ENCODE measurements at places on chromosomes 12 and 14.

- no peak for DNase-seq
Observed at GRCh38 chr12:91072931-91073330, 15.1 kb upstream of the KERA start.

GRCh38 chr12:117671734-117672133 lies 297.1 kb downstream of the KSR2 start:
- DNase-seq = peak; percentile 41

GRCh38 chr12:4874671-4875070 lies 35.0 kb upstream of the KCNA1 start:
- no peak for DNase-seq

DNA sequence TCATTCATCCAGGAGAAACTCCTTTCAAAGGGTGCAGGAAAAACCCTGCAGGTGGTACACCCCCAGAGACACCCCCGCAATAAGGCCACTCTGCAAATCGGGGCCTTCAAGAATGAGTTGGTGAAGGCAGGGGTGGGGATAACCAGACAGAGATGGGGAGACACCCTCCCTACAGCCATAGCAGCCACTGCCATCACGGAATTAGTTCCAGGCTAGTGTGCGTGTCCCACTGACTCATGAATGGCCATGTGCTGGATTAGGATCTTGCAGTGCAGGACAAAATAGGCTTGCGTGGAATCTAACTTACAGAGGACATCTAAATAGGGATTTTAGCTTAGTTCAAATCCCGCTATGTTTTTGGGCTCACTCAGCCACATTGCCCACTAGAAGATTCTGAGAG lies 37.8 kb downstream of the SPRING1 start:
- DNase-seq = no peak

DNA sequence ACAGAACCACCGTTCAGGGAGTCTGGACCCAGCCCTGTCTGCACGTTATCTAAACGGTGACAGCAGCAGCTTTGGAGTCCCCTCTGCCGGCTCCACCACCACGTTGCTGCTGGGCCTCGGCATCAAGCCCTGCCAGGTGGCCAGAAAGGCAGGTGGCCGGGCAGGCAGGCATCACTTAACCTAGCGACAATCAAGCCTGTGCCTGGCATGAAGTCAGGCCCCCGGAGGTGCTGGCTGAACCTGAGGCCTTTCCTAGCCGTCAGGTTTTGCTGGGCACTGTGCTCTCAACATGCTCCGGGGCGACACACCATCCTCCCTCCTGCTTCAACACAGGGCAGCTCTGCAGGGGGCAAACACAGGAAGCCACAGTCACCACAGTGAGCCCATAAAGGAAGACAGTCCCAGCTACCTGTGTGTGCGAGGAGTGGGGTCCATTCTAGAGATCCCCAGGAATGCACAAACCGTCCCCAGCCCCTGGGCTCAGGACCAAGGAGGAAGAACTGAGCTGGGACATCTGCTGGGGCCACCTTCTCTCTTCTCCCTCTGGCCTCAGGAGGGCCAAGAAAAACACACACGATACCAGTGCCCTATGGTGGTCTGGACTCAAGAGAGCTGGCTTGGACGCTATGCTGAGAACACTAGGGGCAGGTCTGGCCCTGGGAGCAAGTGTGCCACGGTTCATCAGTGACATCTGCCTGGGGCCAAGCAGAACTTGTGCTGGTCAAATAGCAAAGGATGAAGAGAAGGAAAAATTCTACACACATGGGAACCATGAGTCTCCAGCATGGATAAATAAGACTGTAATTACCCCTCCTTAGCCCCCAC lies 44.7 kb downstream of the CCDC88C start:
- peak; percentile 73 for DNase-seq

GRCh38 chr12:93379981-93380361 lies 2.2 kb downstream of the NUDT4 start:
- no peak for DNase-seq

GRCh38 chr14:94115058-94115591 lies 4.6 kb downstream of the IFI27 start:
- DNase-seq = no peak

- no peak for DNase-seq
Observed at GRCh38 chr12:19792028-19792427, 352.7 kb downstream of the AEBP2 start.

DNA sequence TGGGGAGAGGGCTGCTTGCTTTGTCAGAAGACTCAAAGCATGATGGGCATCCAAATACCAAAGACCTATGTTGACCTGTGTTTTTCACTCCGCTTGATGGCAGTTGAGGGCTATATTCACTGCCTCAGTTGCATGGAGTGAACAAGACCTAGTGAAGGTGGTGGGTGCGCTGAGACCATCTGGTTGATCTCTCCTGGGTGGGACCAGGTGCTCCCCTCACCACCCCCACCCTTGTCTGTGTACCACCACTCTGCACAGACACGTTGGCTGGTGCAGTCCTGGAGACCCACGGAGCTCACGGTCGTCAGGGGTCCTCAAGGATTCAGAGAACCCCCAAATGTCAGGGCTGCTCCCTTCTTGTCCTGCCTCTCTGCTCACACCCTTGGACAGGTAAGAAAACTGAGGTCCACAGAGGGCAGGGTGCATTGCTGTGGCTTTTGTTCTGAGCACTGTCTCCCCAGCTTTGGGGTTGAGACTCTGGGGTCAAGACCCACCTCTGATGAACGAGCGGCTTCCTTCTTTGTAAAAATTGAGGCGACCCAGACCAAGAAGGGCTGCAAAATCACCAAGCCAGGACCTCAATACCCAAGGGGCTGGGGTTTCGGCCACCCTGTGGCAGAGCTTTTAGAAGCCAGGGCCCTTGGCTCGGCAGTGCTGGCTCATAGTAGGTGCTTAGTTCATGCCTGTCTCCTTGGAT lies 166.3 kb upstream of the RTL1 start:
- DNase-seq = no peak

DNA sequence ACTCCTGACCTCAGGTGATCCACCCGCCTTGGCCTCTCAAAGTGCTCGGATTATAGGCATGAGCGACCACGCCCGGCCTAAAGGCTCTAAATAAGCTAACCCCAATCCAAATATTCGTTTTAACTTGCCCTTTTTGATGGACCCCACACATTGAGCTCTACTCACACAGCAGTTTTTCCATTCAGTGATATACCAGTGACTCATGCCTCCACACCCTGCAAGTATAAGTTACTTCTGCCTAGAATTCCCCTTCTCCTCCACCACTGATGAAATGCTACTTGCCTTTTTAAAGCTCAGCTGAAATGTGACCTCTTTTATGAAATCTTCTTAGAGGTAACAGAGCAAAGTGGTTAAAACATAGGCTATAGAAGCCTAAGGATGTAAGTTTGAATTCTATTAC lies 68.8 kb downstream of the EXOC5 start:
- DNase-seq = no peak

- DNase-seq = no peak
Observed at GRCh38 chr12:98635657-98636323, 8.8 kb downstream of the IKBIP start.

GRCh38 chr12:6982532-6982931 lies 11.8 kb downstream of the EMG1 start:
- no peak for DNase-seq

- no peak for DNase-seq
Observed at GRCh38 chr12:29278673-29279420, 102.1 kb downstream of the ERGIC2 start.

GRCh38 chr12:15118955-15119354 lies 102.3 kb downstream of the RERG start:
- no peak for DNase-seq

DNA sequence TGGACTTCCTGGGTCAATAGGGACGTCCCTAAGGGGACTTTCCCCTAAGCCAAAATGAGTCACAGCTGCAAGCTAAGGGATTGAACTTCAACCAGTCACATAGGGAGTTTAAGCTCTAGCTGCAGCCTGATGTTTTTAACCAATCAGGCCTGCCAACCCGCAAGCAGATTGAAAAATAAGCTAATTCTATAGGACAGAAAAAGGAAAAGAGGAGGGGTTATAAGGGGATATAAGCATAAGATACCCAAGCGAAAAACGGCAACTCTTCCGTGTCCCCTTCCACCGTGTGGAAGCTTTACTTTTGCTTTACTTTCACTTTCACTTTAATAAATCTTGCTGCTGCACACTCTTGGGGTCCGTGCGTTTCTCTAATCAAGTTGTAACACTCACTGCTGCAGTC lies 24.4 kb downstream of the ATP23 start:
- no peak for DNase-seq

DNA sequence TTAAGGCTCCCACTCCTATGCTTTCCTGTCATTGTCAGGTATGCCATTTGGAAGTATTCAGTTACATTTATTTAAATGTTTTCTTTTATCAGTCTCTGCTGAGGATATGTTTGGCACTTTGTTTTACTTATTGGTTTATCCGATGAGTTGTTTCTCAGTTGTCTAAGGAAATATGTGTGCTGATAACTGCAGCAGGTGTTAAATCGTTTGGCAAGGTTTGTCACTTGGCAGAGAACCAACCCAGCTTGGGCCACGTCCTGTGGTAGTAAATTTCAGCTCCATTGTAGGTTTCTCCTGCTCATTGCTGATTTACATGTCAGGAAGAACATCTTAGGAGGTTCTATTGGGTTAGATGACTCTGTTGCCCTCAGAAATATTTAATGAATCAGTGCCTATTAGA lies 22.0 kb upstream of the MGST1 start:
- DNase-seq = peak; percentile 16

- peak; percentile 64 for DNase-seq
Observed at GRCh38 chr14:35406506-35407305, 2.2 kb upstream of the NFKBIA start.

GRCh38 chr12:111869671-111870070 lies 27.6 kb downstream of the MAPKAPK5 start:
- no peak for DNase-seq

GRCh38 chr14:53571641-53572328 lies 384.8 kb downstream of the BMP4 start:
- DNase-seq = no peak

DNA sequence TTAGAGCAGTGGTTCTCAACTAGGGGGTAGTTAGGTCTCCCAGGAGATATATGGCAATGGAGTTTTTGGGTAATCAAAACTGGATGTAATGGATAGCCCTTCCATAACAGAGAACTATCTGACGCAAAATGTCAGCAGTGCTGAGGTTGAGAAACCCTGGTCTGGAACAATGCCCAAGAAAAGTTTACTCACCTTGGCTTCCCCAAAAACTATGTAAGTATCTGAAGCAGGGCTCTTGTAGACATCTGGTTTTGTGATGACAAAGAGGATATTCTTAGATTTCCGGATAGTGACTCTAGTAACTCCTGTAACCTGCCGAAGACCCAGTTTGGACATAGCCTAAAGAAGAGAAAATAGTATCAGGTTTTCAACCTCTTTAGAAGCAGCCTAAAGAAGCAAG lies 11.8 kb downstream of the NACA start:
- no peak for DNase-seq

- DNase-seq = no peak
Observed at GRCh38 chr12:92493816-92494215, 209.0 kb upstream of the PLEKHG7 start.

GRCh38 chr14:54209511-54210250 lies 187.1 kb upstream of the CDKN3 start:
- DNase-seq = no peak

GRCh38 chr12:3996322-3996721 lies 123.1 kb upstream of the PARP11 start:
- DNase-seq = no peak

DNA sequence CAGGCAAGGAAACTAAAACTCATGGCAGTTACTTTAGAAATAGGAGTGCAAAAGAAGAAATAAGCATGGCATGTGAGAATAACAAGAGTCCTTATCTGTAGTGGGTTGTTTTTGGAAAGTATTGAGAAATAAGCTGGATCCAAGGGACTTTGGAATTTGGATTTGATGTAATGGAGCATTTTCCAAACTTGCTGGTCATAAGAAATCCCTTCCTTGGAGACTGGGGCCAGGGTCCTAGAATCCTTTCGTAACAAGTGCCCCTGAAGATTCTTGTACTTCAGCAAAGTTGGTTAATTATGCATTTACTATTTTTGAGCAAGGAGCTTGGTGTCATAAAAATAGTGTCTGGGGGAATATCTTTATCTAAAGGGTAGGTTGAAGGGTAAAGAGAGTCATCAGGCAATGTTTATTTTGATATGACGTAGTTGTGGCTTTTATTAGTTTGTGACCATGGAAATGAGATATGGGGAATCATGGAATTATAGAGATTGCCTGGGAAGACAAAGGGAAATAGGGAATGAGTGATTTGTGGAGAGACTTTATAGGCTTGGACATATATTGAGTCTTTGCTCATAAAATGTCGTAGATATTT lies 53.9 kb downstream of the WNK1 start:
- DNase-seq = no peak

GRCh38 chr12:111311011-111311410 lies 57.9 kb downstream of the PHETA1 start:
- no peak for DNase-seq

- no peak for DNase-seq
Observed at GRCh38 chr12:6672143-6672542, 9.2 kb upstream of the ING4 start.

GRCh38 chr12:94560431-94561221 lies 89.7 kb downstream of the TMCC3 start:
- no peak for DNase-seq

DNA sequence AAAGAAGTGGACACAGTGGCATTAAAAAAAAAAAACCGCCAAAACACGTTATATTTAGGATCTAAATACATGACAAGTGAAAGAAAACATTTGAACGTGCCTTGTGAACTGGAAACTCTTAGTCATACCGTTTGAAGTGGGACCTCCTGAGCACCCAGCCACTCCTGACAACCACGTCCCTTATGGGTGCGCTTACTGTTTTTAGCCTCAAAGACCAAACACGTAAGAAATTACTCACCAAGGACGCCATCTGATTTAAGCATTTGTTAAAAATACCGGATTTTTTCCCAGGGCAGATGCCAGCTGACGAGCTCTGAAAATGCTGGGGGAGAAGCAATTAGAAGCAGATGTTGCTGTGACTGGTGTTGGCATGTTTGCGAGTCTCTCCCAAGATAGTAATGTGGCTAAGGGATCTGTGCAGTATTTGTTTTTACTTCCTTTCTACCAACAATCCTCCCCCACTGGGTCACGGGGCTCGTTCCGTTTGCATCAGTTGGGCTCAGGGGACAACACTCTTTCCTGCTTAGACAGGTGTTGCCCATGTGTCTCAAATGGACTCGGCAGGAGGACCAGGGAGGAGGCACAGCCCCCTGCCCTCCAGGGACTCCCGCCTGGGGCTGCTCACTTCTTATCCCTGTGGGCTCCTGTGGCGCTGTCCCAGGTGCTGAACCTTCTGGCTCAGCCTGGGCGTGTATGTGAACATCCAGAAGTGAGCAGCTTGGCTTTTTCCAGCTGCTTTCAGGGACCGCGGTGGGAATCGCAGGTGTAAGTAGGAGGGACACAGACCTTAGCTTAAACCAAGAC lies 101.0 kb downstream of the BEGAIN start:
- DNase-seq = peak; percentile 79

- DNase-seq = no peak
Observed at GRCh38 chr14:60184905-60185555, 19.8 kb upstream of the DHRS7 start.

DNA sequence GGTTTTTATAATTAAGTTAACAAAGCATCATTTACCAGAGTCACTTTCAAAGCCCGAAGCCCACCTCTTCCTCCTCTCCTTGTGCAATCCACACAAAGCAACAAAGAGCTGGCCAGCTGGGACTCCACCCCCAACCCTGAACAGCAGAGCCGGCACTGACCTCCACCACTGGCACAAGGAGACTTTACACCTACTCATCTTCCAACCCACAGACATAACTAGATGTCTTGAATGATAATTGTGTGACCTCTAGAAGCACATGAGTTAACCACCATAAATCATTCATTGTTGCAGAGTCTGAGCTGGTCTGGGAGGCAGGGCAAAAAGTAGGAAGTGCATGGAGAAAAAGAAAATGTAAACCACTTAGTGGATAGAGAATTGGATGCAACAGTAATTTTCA lies 72.2 kb downstream of the ST8SIA1 start:
- DNase-seq = no peak

GRCh38 chr12:85825746-85826145 lies 10.5 kb downstream of the RASSF9 start:
- DNase-seq = no peak

Data from body of pancreas (tissue), 4 donors.